ENCODE measurements at places on chromosomes 1 and 21.

DNA sequence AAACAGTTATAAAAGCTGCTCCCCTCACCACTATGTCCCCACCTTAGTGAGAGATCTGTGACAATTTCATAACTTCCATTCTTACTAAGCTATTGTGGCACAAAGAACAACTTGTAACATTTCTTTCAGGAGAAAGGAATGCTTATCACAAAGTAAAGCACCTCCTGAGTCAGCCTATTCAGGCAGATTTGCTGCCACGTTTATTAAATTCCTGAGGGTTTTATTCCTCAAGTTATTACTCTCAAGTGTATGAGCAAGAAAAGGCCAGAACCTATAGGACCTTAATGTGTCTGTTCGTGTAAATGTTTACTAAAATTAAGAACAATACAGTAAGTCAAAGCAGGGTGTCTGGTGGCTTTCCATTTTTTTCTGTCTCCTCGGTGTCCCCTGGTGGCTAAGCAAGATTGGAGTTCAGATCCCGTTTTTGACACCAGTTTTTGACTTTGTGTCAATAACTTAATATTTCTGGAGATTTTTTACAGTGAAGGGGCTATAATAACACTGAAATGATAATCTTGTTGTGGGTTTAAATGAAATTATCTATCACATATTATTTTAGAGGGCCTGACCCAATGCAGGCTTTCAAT lies 1539.6 kb downstream of the BRINP3 start:
- DNase-seq = no peak

GRCh38 chr1:7616953-7617352 lies 154.1 kb upstream of the VAMP3 start:
- DNase-seq = no peak

DNA sequence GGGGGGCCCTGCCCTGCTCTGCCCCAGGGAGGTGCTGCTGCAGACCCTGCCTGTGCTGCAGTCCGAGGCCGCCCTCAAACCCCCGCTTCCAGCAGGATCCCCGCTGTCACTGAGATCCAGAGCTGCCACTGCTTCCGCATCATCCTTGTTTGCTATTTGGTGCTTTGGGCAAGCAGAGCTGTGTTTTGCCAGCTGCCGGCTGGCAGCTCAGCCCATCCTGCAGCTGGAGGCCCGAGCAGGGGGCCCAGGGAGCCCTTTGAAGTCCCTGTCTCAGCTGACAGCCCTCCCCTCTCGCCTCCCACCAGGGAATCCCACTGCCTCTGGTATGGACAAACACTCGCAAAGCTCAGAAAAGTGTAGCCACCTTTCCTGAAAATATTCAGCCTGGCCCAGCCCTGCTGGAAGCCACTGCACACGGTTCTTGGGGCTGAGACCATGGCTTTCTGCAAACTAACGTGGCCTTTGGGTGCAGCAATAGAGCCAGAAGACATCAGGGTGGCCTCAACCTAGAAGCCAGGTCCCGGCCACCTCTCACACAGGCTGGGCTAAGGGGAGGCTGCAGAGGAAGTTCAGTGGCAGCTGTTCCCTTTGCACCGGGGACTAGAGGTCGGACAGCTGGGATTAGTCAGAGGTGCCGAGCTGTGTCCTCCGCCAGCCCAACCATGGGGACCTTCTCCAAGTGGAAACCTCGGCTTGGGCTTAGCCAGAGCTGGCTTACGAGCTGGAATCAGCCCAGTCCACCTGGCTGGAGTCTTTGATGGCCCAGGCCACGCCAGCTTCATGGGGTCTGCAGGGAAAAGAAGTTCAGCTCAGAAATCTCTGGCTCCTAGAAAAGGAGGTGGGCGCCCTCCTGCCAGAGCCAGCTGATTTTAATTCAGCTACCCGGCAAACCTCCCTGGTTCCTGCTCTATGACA lies 107.1 kb downstream of the SPSB1 start:
- no peak for DNase-seq

- no peak for DNase-seq
These were observed 1166.7 kb downstream of the NCAM2 start for GRCh38 chr21:22164912-22165311.

DNA sequence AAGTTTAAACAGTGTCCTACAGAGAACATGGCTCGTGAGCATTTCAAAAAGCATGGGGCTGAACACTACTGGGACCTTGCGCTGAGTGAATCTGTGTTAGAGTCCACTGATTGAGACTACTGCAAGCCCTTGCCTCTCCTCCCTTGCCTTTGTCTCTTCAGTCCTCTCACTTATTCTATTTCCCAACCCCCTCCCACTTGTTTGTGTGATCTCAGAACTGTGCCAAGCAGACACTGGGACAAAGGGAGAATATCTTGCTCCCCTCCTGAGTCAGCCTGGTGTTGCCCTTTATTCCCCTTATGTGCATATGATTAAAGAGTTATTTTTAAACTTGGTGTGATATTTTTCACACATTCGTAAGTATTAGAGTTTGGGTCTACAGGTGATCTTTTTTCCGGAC lies 11.1 kb upstream of the RPRD2 start:
- no peak for DNase-seq

DNA sequence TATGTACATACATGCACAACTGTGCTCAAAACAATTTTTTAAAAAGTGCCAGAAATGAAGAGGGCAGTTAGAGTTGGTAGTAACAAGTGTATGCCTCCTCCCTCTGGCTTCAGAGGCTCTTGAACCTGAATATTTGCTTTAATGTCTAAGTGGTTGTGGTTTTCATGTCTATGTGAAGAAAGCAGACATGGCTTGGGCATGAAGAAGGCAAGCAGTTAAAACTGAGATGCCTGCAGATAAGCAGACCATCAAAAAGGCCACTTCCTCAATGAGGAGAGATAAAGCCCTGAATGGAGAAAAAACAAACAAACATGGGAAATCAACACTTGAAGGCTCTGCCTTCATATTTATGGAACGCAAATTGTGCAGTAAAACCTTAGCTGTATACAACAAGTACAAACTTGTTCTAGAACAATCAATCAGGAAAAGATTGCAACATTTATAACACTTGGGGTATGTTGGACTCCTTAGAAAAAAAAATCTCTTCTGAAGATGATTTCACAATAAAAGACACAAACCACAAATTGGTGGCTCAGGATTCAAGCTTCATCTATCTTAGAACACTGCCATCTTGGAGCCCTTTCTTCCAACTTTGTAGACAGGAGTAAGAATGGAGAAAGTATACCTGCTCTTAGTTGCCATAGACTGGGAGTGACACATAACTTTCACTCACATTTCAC lies 52.7 kb upstream of the PLA2G4A start:
- DNase-seq = no peak
